NCI-H1436 treated with DMSO at 0.1 percent for 48 hours (cell line): ENCODE measurements at places on chromosomes 2 and 18.

- no peak for DNase-seq
Measured at GRCh38 chr2:179311101-179311500, 46.5 kb upstream of the SESTD1 start.

GRCh38 chr2:135422898-135423297, 108.1 kb downstream of the ZRANB3 start:
- DNase-seq: no peak

DNA sequence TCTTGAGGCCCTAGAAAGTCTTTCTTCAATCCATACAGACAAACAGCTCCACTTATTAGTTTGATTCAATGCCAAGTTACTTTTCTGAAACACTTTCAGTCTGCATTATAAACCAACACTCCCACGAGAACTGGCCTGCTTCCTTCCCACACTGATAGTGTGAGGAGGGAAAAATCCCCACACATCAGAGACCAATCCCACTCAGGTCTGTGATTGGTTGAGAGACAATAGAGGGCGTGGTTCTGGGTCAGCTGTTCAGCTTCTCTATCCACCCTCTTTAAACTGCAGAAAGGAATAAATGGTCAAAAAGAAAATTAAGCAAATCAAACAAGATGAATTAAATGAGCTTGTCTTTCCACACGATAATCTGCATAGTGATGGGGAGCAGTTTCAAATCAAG, 152.5 kb downstream of the NRP2 start:
- no peak for DNase-seq

DNA sequence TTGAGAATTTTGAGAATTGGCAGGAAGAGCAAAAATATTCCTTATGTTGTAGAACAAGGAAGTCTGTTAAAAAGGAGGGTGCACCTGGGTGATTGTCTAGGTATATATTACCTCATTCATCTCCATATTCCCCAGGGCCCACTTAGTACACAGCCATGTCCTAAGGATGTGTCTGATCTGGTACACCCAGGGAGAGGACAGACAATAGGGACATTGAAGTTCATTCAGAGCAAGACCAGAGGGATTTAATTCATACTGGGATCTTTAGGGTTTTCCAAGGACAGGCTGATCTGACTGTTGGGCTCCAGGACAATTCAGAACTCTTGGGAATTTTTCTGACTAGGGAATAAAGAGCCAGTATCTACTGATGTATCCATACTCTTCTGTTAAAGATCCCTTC, 112.1 kb downstream of the PHLPP1 start:
- DNase-seq: no peak

- no peak for DNase-seq
Measured at GRCh38 chr2:128306931-128307460, 11.7 kb downstream of the HS6ST1 start.

DNA sequence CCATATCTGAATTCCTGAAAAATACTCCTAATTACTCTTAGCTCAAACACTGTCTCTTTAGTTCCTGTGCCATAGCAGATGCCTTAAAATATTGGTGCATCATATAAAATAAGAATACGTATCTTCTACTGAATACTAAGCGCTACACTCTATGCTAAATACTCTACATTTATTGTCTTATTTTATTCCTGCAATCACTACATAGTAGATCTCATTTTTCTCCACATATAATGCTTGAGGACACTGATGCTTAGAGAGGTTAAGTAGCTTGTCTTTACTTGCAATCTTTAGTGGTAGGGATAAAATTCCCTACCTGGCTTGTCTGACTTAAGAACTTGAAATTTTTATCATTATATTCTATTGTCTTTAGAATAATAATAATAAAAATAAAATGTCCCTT, 137.3 kb upstream of the SETBP1 start:
- DNase-seq: no peak

- DNase-seq: no peak
Measured at GRCh38 chr2:19611491-19612332, 253.3 kb upstream of the OSR1 start.

GRCh38 chr2:161556440-161556839, 67.8 kb upstream of the SLC4A10 start:
- DNase-seq: no peak

GRCh38 chr2:188439986-188440385, 148.3 kb downstream of the GULP1 start:
- DNase-seq: no peak

GRCh38 chr2:143254110-143254509, 124.9 kb downstream of the ARHGAP15 start:
- DNase-seq: no peak

DNA sequence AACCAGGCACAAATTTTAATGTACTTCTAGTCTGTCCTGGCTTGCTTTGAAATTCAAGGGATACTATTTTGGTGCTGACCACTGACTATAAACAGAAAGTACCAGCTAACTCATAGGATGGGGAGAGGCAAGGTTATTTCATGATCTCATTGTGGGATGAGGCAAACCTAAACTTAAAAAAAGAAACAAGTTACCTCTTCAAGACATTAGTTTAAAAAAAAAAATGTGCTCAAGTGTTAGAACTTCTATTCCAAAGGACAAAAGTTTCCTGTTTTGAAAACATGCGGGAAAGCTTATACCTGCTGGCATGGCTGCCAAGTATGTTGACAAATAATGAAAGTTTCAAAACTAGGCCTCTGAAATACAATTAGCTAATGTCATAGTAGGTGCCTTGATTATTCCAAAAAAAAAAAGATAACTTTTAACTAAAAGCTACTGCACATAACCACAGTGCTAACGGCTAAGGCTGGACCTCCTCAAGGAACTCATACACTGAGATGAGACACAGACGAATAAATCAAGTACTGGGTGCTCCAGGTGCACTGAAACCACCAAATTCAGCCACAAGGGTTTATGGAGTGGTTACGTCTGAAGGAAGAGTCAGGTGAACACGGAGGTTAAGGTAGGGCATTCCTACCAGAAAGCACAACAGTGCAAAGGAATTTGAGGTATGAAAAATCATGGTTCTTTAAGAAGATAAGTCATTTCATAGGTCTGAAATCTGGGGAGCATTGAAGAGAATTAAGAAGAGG, 38.1 kb downstream of the TMEM131 start:
- no peak for DNase-seq

- DNase-seq: no peak
Measured at GRCh38 chr2:126527836-126528490, 128.0 kb upstream of the GYPC start.

- no peak for DNase-seq
Measured at GRCh38 chr2:10617241-10617640, 72.5 kb downstream of the NOL10 start.

DNA sequence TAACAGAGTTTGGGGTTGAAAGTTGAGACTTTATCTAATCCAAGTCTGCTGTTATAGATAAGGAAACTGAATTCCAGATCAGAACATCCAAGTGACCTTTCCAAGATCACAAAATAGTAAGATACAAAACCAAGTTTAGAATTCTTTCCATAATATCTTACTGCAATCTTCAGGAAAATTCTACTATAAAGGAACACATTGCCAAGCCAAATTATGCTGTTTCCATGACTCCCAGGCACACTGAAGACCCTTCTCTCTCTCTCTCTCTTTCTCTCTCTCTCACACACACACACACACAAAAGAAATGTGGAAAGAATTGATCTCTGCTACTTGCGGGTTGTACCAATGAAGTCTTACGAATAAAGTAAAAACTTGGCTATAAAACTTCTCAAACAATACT, 398.4 kb downstream of the METTL4 start:
- no peak for DNase-seq

- DNase-seq: no peak
Measured at GRCh38 chr2:227482638-227483340, 10.8 kb downstream of the AGFG1 start.

- no peak for DNase-seq
Measured at GRCh38 chr2:190911813-190912212, 31.2 kb downstream of the GLS start.

DNA sequence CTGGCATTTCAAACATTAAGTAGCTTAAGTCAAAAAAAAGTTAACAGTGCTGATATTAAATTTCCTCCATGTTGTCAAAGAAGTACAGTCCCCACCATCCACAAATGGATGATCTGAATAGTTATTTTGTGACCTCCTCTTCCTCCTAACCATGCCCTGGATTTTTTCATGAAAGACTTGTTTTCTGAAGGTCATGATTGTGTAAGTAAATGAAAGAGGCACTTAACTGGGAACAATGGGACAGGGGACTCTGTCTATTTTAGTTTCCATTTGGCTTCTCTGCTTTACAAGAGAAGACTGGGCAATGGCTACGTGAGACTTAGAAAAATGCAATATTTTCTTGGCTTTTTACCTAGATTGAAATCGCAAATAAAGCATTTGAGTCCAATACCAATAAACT, 32.2 kb downstream of the PECR start:
- DNase-seq: no peak

DNA sequence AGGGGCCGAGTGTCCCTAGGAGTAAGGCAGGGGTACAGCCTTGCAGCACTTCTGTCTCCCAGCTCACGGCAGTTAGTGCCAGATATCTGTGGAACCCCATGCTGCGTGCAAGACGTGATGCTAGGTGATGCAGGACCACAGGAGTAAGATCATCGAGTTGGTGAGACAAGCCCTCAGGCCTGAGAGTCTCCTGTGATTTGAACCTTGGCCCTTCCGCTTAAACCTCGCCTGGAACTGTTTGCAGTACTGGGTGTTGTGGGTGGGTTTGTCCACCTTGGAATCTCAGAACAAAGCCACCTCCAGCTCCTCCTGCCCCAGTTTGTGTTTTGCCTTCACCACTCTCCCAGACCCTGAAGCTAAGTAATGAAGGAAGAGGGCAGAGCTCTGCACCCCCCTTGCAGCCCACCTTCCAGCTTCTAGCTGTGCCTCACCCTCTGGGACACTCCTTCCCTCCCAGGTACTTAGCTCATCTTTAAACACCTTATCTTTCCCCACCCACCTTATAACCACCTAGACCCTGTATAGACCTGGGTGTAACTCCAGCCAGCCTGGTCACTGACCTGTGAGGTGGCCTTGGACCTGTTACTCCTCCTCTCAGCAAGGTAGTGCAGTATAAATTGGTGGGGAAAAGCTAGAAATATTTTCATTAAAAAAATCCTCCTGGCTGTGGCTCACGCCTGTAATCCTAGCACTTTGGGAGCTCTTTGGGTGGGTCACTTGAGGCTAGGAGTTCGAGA, 6.6 kb downstream of the CNNM4 start:
- no peak for DNase-seq

DNA sequence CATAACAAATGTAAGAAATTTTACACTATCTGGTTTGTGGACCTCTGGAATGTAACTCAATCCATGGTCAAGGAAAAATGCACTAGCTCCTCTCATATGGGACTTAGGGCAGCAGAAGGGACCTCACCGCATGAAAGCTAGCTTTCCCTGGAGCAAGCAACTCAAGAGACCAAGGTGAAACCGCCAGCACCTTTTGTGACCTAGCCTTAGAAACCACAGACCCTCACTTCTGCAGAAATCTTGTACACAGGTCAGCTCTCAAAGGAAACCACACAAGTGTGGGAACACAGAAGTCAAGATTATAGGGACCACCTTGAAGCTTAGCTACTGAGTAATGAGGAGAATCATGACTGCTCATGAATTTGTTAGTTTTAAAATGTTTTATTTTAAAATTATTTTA, 222.5 kb downstream of the DLGAP1 start:
- DNase-seq: no peak

DNA sequence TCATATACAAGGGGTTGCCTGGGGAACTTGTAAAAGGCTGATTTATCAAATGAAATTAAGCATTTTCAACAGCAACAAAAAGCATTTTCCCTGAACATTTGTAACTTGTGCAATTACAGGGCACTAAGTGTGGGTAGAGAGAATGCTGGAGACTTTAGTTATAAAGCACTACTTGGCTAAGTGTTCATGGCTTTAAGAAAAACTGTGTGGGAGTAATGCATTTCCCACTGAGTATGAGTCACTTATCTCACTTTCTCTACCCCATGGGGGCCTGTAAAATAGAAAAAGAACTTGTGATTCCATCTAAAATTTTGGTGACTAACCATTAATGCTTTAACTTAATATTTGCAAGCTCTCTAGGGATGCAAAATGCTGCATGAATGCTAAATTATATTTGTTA, 193.4 kb downstream of the CCDC102B start:
- no peak for DNase-seq

- no peak for DNase-seq
Measured at GRCh38 chr18:76644580-76644979, 149.5 kb upstream of the ZNF516 start.

GRCh38 chr2:165408186-165408585, 61.3 kb upstream of the CSRNP3 start:
- DNase-seq: no peak

- no peak for DNase-seq
Measured at GRCh38 chr18:63085611-63086010, 234.0 kb downstream of the BCL2 start.

GRCh38 chr2:43484323-43484930, 111.4 kb downstream of the THADA start:
- peak; percentile 39 for DNase-seq

GRCh38 chr18:79166702-79167101, 97.5 kb downstream of the ATP9B start:
- DNase-seq: no peak

DNA sequence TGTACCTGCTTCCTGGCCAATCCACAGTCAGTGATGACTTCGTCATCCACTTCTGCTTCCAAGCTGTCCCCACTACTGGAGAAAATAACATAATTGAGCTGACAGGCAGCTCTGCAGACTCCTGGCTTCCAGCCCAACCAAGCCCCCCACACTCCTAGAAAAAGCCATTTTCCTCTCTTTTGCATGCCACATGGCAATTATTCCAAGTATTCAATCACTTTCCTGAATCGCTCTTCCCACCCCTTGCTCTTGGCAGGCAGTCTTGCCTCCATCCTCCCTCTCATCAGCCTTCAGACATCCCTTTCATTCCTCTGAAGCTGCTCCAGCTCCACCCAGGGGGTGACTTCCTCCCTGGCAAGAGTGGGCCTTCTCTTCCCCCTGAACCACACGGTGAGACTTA, 14.3 kb upstream of the ST8SIA5 start:
- DNase-seq: no peak

GRCh38 chr2:170843656-170844055, 27.0 kb downstream of the GAD1 start:
- DNase-seq: no peak

DNA sequence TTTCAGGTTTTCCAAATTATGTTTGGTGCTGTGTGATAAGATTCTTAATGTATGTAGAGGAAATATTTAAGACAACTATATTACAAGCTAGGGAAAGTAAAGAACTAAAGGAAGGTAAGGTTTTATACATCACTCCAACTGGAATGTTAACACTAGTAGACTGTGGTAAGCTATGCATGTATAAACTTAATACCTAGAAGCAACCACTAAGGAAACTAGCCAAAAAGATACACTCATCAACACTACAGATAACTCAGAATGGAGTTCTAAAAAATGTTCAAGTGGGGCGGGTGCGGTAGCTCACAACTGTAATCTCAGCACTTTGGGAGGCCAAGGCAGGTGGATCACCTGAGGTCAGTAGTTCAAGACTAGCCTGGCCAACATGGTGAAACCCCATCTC, 37.8 kb upstream of the MALL start:
- no peak for DNase-seq
